Activated B cell treated with CpG ODN at 0.5 μM for 24 hours (primary cell): ENCODE measurements at places on chromosomes 2 and 18. TPM values are rescaled to one million over a fixed set of nuclear protein-coding genes. Genes with fewer than 3 reads are reported as not detected.

GRCh38 chr2:150095361-150096095 lies 391.9 kb downstream of the RND3 start:
- no peak overlapping the region for H3K27ac ChIP-seq
- no peaks in the 10 kb centered on the region for H3K4me1 ChIP-seq
- DNase-seq, result no peak
- no peaks in the 10 kb centered on the region for H3K27me3 ChIP-seq

GRCh38 chr2:136049011-136049742 lies 63.8 kb upstream of the DARS1 start:
- peaks cover 52% of the 10 kb centered on the region for H3K4me1 ChIP-seq
- H3K4me3 ChIP-seq, result no peak overlapping the region
- H3K27ac ChIP-seq, result no peak overlapping the region
- no peaks in the 10 kb centered on the region for H3K27me3 ChIP-seq
- H3K36me3 ChIP-seq, result no peaks in the 10 kb centered on the region
- DNase-seq, result no peak

GRCh38 chr18:48669991-48670750 lies 131.3 kb downstream of the CTIF start:
- no peak for DNase-seq
- H3K36me3 ChIP-seq, result peaks cover 20% of the 10 kb centered on the region
- peaks cover 22% of the 10 kb centered on the region for H3K4me1 ChIP-seq
- no peaks in the 10 kb centered on the region for H3K27me3 ChIP-seq

DNA sequence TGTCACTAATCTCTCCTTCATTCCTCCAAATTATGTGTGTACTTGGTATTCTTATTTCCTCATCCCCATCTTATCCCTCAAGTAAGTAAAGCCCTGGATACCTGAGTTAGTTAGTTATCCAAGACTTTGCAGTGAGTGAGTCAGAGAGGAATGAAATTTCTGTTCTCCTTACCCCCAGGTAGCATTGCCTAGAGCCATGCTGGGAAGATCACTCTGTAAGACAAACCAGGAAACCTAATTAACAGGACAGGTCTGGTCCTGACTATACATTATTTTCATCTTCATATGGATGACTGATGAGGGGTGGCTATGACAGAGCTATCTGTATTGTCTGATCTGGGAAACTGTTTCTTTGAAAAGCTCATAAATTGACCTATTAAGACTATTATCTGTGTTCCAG lies 55.0 kb upstream of the ITGA6 start:
- DNase-seq, result no peak
- peaks cover 11% of the 10 kb centered on the region for H3K27me3 ChIP-seq
- H3K4me1 ChIP-seq, result peaks cover 3% of the 10 kb centered on the region

DNA sequence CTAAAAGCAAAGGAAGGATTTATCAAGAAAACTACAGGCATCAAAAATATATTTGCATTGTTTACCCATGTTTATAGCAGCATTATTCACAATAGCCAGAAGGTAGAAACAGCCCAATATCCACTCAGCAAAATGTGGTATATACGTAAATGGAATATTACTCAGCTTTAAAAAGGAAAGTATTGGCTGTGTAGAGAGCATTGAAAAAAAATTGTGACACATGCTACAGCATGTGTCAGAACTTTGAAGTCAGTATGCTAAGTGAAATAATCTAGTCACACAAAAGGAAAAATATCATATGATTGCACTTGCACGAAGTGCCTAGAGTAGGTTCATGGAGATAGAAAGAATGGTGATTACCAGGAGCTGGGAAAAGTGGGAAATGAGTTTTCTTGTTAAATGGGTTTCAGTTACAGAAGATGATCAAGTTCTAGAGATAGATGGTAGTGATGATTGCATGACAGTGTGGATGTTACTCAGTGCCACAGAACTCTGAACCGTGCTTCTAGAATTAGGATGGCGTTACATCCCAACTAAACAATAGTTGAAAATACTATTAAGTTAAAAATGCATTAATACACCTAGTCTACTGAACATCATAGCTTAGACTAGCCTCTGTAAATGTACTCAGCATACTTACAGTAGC lies 20.1 kb downstream of the ANKRD12 start:
- peaks cover 38% of the 10 kb centered on the region for H3K36me3 ChIP-seq
- H3K4me3 ChIP-seq, result no peak overlapping the region
- H3K4me1 ChIP-seq, result peaks cover 66% of the 10 kb centered on the region

DNA sequence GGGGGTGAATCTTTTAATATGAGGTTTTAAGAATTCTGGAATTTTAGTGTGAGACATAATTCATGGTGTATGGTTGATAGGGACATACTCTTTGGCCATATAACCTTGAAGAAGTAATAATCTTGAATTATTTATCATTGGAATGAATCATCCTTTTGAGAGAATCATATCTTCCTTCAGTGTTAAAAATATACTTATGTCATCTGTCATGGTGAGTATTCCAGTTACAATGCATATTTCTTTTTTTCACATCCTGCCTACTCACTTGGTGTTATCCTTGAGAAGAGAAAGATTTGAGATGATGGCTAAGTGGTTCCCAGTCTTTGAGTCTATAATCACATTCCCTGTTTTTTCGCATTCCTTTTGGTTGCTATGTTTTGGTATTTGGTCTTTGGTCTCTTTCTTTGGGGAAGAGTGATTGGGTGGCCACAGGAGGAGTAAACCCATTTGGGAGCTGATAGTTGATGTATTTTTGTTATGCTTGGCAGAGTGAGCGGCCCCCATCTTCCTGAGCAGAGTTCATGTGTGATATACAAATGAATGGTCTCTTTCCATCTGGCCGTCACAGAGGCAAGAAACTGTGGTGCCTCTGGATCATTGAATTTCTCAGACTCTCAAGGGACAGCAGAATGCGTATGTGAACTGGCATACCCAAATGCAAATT lies 21.6 kb downstream of the ASAP2 start:
- peaks cover 25% of the 10 kb centered on the region for H3K27me3 ChIP-seq
- H3K27ac ChIP-seq, result no peak overlapping the region
- DNase-seq, result no peak
- H3K4me3 ChIP-seq, result no peak overlapping the region

DNA sequence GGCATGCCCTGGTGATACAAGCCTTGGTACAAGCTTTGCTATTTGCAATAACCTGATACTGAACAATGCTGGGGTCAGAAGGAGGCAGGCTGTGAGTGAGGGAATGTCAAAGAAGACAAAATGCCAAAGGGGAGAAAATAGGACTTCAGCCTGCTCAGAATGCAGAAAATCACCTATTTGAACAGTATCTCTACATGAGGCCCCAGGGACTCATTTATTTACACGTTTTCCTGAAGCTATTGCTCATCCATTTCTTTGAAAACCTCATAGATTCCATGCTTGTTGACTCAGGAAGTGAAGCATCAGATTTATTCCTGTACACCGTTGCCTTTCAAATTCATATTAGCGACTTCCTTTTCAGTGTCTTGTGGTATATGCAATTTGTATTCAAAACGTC lies 69.4 kb upstream of the CBLN2 start:
- H3K27ac ChIP-seq, result no peak overlapping the region
- H3K27me3 ChIP-seq, result no peaks in the 10 kb centered on the region

GRCh38 chr2:179580378-179581146 lies 280.9 kb downstream of the ZNF385B start:
- no peaks in the 10 kb centered on the region for H3K27me3 ChIP-seq
- no peak overlapping the region for H3K4me3 ChIP-seq
- no peaks in the 10 kb centered on the region for H3K4me1 ChIP-seq
- H3K36me3 ChIP-seq, result no peaks in the 10 kb centered on the region
- DNase-seq, result no peak

- H3K36me3 ChIP-seq, result no peaks in the 10 kb centered on the region
- H3K27ac ChIP-seq, result no peak overlapping the region
- H3K4me1 ChIP-seq, result peaks cover 4% of the 10 kb centered on the region
- peaks cover 3% of the 10 kb centered on the region for H3K27me3 ChIP-seq
- no peak for DNase-seq
- no peak overlapping the region for H3K4me3 ChIP-seq
Observed at GRCh38 chr2:157601807-157602206, 26.9 kb downstream of the ACVR1C start.

GRCh38 chr2:171432969-171433762 lies 624 bp downstream of the METTL8 start:
- peak overlapping the region; percentile 94 for H3K27ac ChIP-seq
- H3K4me3 ChIP-seq, result peak overlapping the region; percentile 90
- no peak for DNase-seq
- H3K4me1 ChIP-seq, result peaks cover 24% of the 10 kb centered on the region

DNA sequence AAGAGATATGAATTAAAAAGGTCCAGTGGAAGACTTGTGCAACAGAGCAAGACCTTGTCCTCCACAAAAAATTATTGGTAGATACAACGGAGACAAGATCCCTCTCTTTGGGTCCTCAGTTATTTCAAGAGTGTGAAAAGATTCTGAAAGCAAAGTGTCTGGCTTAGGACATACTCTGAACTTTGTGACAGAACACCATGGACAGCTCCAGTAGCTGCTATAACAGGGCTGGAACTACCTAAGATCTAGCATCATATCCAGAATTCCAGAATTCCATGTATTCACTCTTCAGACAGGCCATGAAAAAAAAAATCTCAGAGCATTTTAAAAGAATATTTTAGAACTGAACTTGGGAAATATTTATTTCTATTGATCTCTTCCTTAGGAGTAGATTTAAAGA lies 74.8 kb upstream of the ZBTB14 start:
- H3K27me3 ChIP-seq, result peaks cover 12% of the 10 kb centered on the region
- H3K36me3 ChIP-seq, result no peaks in the 10 kb centered on the region
- no peaks in the 10 kb centered on the region for H3K4me1 ChIP-seq

GRCh38 chr18:35494251-35495220 lies 3.2 kb downstream of the INO80C start:
- peaks cover 10% of the 10 kb centered on the region for H3K36me3 ChIP-seq
- H3K4me3 ChIP-seq, result no peak overlapping the region
- DNase-seq, result no peak
- no peaks in the 10 kb centered on the region for H3K27me3 ChIP-seq

NT5C1B gene
- total RNA-seq, result not detected in 2 replicates

MARCHF4 gene
- not detected in 2 replicates for total RNA-seq

GRCh38 chr2:30522421-30522820 lies 75.4 kb downstream of the LCLAT1 start:
- no peak overlapping the region for H3K4me3 ChIP-seq
- H3K27ac ChIP-seq, result no peak overlapping the region
- no peak for DNase-seq
- peaks cover 2% of the 10 kb centered on the region for H3K4me1 ChIP-seq

GRCh38 chr2:210965472-210965871 lies 409.1 kb downstream of the CPS1 start:
- H3K36me3 ChIP-seq, result no peaks in the 10 kb centered on the region
- no peak overlapping the region for H3K4me3 ChIP-seq
- DNase-seq, result no peak
- H3K27ac ChIP-seq, result no peak overlapping the region

DNA sequence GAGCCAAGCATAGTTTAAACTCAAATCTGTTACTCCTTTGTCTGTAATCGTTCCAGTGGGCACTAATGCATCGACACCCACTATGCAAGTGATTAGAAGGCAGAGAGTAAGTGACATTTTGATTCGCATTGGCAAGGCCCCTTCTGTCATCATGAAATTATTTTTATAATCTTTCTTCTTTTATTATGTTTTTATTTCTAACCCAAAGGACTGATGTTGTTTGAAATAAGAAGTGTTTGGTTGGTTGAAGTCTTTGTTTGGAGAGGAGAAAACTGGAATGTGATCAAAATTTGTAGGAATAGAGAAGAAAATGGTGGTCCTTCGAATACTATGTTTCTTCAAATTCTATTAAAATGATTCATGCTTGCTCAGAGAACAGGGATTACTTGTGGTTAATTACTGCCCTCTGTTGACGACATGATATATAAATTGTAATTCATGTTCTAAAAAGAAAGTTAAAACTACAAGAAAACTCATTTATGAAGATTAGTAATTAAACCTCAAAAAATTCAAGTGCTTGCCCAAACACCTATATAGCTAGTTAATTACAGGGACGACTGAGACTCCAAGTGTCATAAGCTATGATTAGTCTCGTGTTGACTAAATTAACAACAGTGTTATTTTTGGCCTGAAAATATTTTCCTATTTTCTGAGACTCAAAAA lies 26.4 kb upstream of the TFPI start:
- no peaks in the 10 kb centered on the region for H3K4me1 ChIP-seq
- H3K27me3 ChIP-seq, result no peaks in the 10 kb centered on the region
- H3K36me3 ChIP-seq, result no peaks in the 10 kb centered on the region
- no peak overlapping the region for H3K27ac ChIP-seq
- DNase-seq, result no peak
- no peak overlapping the region for H3K4me3 ChIP-seq

TDRD15 gene
- 0.49 and 0.58 TPM in 2 replicates for total RNA-seq

DNA sequence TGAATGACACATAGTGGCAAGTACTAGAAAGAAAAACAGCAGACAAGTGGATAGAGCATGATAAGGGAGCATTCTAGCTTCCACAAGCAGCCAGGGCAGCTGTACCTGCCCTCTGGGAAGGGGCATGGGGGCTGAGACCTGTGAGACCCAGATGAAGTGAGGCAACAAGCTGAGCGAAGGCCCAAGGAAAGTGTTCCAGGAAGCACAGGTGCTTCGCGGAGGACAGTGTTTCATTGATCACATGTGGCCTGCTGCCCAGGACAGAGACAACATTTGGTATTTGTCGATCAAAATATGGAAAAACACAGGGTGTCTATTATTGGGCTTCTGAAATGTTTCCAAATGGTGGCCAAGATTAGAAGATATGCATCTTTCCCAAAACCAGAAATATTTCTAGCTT lies 149.1 kb downstream of the ZNF516 start:
- DNase-seq, result no peak
- no peaks in the 10 kb centered on the region for H3K36me3 ChIP-seq
- no peak overlapping the region for H3K4me3 ChIP-seq
- H3K27me3 ChIP-seq, result peaks cover 3% of the 10 kb centered on the region
- H3K4me1 ChIP-seq, result peaks cover 7% of the 10 kb centered on the region

DNA sequence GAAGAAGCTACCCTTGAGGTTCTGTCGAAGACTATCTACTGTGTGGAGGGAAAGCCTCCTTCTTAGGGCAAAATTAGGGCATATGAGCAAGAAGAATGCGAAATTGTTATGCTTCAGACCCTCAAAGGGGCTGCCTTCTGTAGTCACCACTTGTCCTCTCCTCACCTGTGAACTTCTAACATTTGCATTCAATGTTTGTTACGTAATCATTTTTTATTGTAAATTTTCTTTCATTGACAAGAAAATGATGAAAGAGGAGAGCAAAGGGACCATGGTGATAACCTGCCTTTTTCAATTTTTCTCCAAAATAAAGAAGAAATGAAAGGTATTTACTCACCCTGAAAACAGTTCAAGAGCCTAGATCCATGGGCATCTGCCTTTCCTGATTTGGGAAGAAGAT lies 193.0 kb downstream of the SP3 start:
- H3K4me3 ChIP-seq, result no peak overlapping the region
- no peak for DNase-seq
- peaks cover 7% of the 10 kb centered on the region for H3K27me3 ChIP-seq
- H3K4me1 ChIP-seq, result no peaks in the 10 kb centered on the region
- no peak overlapping the region for H3K27ac ChIP-seq
- H3K36me3 ChIP-seq, result no peaks in the 10 kb centered on the region

DNA sequence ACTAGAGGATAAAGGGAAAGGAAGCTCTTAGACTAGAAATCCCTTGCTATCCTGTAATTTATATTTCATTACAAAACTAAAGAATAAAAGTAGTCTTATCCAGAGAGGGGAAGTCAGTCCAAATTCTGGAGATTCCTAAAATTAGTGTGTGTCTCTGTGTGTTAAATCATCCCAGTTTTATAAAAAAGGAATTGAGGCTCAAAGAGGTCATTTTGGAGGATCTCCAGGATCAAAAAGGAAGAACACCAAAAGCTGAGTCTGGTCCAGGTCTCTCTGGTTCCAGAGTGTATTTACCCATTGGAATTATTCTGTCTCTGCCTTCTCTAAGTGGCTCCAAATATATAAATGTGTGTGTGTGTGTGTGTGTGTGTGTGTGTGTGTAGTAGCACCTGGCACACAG lies 166.7 kb downstream of the NRXN1 start:
- no peak overlapping the region for H3K4me3 ChIP-seq
- DNase-seq, result no peak
- H3K36me3 ChIP-seq, result no peaks in the 10 kb centered on the region
- no peak overlapping the region for H3K27ac ChIP-seq
